ENCODE measurements at places on chromosomes 11 and 22. TPM values are rescaled to one million over a fixed set of nuclear protein-coding genes. Genes with fewer than 3 reads are reported as not detected.

Gene SLCO2B1
- total RNA-seq = 86.9 TPM

Gene PDE3B
- total RNA-seq = 14.1 TPM

Gene HSPB2
- 2.1 TPM for total RNA-seq

Gene MRGPRX4
- total RNA-seq = not detected

Gene NECTIN1
- total RNA-seq = 4.5 TPM

All from breast epithelium (tissue), 4 donors.